ENCODE measurements at places on chromosomes 5 and 9.

DNA sequence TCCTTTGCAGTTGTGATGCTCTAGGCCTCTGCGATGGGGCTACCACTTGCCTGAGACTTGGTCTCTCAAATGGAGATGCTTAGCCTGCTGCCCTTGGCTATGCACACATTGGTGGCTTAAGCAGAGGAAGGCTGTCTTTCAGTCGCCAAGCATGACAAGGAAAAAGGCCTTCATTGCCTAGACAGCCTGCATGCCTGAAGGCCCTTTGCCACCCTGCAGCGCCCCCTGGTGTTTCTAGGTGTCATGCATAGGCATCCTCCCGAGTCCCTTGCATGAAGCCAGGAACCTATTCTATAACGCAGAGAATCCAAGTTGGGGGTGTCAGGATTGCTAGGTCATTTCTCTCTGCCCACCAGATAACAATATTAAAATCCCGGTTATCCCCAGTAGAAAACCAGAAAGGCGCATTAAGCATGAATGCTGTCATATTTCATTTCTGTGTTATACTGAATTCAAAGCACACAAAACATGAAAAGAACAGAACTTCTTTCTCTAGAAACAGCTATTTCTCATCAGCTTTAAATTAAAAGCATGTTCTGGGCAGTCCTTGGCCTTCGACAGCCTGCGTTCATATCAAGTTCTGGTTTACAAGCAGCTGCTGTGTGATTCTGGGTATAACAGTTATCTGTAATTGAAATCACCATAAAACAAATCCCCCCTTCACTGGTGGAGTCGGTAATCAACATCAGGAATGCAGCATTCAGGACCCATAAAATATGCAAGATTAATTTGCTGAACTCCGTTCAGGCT lies 59.7 kb upstream of the TRPC7 start:
- no peak overlapping the region for H3K4me3 ChIP-seq
- H3K4me1 ChIP-seq: no peaks in the 10 kb centered on the region
- DNase-seq: peak; percentile 58
- H3K27me3 ChIP-seq: no peaks in the 10 kb centered on the region
- H3K36me3 ChIP-seq: no peaks in the 10 kb centered on the region
- H3K27ac ChIP-seq: no peak overlapping the region

GRCh38 chr9:95778957-95779356 lies 96.5 kb upstream of the ERCC6L2 start:
- DNase-seq: no peak
- H3K27ac ChIP-seq: no peak overlapping the region
- H3K27me3 ChIP-seq: no peaks in the 10 kb centered on the region
- H3K4me1 ChIP-seq: no peaks in the 10 kb centered on the region
- no peaks in the 10 kb centered on the region for H3K36me3 ChIP-seq

DNA sequence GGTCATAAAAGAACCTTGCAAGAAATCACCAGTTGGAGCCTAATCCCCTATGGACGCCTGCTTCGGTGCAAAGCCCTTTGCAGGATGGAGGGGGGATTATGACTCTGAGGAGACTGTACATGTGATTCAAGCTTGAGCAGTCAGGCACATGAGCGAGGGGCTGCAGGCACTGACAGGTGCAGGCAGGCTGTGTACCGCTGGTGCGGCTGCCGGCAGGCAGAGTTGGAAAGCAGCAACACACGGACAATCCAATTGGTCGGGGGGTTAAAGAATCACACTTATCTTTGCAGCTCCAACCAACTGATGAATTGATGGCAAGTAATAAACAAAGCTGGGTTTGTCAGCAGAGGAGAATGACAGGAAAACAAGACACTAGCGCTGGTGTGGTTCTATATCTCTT lies 5.7 kb downstream of the WHRN start:
- DNase-seq: no peak
- H3K4me1 ChIP-seq: peaks cover 49% of the 10 kb centered on the region
- no peaks in the 10 kb centered on the region for H3K36me3 ChIP-seq
- H3K4me3 ChIP-seq: no peak overlapping the region

- no peaks in the 10 kb centered on the region for H3K27me3 ChIP-seq
- H3K4me1 ChIP-seq: no peaks in the 10 kb centered on the region
- H3K36me3 ChIP-seq: no peaks in the 10 kb centered on the region
- no peak for DNase-seq
- no peak overlapping the region for H3K4me3 ChIP-seq
These were observed 273.6 kb downstream of the PTPRD start for GRCh38 chr9:10339152-10339551.

GRCh38 chr9:110258690-110259091 lies 2.4 kb upstream of the TXN start:
- no peak for DNase-seq
- peak overlapping the region; percentile 77 for H3K27ac ChIP-seq
- H3K4me1 ChIP-seq: peaks cover 40% of the 10 kb centered on the region
- H3K27me3 ChIP-seq: peaks cover 8% of the 10 kb centered on the region
- H3K4me3 ChIP-seq: no peak overlapping the region

- no peaks in the 10 kb centered on the region for H3K36me3 ChIP-seq
- H3K4me3 ChIP-seq: no peak overlapping the region
- peaks cover 3% of the 10 kb centered on the region for H3K27me3 ChIP-seq
- no peak overlapping the region for H3K27ac ChIP-seq
- DNase-seq: no peak
These were observed 36.6 kb upstream of the ANKH start for GRCh38 chr5:14908172-14908571.
